ENCODE measurements at places on chromosomes 2 and 18.

DNA sequence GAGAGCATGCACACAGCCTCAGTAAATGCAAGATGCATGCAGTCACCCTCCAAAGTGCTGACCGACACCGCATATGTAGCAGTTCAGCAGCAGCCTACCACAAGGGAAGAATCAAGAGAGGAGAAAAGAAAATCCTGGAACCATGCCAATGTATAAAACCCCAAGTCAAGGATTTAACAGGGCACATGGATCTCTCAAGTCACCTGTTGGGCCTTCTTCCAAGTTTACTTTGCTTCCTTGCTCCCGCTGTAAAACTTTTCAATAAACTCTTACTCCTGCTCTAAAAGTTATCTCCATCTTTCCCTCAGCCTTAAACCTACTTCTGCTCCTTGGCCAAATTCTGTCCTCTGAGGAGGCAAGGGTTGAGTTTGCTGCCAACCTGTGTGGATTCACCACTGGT is 147.8 kb upstream of the MAP2 start:
- DNase-seq = no peak

- DNase-seq = no peak
Observed at GRCh38 chr18:456361-457139, 44.0 kb downstream of the COLEC12 start.

DNA sequence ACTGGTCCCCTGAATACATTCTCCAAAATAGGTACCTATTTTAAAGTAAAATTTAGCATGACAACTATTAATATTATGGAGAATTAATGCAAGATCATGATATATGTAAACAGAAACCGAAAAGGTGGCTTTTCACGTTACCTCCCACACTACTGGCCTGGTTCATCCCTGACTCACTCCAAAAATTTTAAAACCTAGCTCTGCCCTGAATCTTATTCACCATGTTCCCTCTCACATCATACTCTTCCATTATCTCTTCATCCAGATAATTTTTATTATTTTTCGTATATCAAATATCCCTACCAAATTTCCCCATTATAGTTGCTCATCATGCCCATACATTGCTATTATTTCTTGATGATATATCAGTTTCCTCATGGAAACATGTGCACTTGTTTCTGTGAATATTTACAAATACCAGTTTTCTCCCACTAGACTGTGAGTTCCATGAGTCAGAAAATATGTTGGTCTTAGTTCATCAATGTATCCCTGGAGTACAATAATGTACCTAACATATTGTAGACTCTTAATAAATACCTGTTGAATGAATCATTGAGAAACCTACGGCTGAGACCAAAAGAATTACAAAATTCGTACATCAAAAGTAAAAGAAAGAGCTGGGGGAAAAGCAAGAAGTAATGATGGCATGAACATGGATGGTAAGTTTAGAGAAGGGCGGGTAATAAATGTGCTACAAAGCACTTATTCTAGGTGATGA is 360.1 kb upstream of the CHAC2 start:
- DNase-seq = no peak

DNA sequence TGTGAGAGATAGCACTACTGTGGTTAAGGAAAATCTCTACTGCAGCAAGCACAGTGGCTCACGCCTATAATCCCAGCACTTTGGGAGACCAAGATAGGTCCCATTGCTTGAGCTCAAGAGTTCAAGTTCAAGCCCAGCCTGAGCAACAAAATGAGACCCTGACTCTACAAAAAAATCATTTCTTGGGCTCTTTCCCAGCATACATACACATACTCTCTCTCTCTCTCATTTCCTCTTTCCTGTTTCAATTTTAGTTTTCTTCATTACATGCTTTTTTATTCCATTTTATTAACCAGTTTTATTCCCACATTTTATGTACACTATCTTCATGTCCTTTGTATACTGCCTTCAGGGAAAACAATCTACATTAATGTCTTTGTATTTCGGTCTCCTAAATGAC is 14.6 kb downstream of the WDR33 start:
- no peak for DNase-seq

DNA sequence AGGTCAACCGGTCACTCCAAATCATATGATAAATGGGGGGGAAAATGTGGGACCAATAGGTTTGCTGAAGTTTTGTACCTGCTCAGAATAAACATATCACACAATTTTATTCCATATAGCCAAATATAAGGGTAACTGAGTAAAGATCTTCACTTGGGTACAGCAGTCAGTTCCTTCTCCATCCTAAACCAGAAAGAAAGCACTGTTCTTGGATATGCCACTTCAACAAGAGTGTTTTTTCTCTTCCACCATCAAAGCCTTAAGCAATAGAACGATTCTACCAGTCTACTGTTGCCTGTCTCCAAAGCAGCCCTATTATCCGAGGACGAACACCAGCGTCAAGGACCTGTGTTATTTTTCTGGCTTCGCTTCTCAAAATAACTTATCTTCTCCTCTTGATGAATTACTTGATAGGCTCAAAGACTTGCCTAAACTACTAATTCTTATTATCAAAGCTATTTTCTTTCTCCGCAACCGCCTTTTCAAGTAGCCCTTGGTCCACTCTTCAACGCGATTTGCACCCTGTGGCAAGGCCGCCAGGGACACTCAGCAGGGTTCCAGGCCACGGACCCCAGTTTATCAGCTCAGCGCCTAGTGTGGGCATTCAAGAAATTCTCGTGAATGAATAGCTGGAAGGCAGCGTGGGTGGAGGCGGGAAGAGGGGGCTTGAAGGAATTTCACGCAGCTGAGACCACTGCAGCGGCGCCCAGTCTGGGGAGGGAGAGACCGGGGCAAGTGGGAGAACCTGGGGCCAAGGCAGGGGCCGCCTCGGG is 646 bp downstream of the ALS2 start:
- DNase-seq = no peak
